C1 segment of cervical spinal cord (tissue), 14 donors: ENCODE measurements at places on chromosomes 3 and 15.

DNA sequence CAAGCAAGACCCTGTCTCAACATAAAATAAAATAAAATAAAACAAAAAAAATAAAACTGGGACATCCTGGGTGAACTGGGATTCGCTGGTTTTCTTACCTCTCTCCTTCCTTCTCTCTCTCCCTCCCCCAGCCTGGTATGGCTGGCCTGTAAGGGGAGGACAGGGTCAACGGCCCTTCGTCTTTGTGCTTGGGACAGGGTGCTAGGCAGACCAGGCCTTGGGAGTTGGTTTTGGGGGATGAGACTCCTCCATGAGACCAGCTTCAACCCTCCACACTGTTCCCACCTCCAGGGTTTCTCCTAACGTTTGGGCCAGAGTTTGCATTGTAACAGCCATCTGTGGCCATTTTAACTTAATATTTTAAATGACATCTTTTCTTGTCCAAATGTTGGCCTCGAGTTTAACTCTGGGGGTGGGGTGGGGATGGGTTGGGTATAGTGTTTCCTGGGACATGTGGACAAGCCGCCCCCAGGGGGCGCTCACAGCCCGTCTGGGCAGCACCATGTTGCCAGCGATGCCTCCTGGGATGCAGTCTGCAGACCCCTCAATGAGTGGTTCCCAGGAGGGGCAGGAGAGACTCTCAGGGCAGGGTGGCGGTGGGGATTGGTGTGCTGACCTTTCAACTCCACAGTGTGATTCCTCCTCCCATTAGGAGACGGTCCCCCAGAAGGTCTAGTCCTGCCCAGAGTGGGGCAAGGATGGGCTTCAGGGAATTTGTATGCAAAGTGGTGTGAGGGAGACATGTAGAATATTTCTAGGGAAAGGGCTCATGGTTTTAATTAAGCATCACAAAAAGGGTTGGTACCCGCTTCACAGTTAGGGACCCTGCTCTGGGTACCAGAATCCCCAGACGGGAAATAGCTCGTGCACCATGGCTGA is 37.7 kb upstream of the LCTL start:
- no peak for DNase-seq

- DNase-seq = peak; percentile 97
Observed at GRCh38 chr3:51384726-51385473, at the start of gene MANF. TSS of gene MANF (plus strand) at chr3:51385291. CDS start at chr3:51385343, 52 bp downstream.

DNA sequence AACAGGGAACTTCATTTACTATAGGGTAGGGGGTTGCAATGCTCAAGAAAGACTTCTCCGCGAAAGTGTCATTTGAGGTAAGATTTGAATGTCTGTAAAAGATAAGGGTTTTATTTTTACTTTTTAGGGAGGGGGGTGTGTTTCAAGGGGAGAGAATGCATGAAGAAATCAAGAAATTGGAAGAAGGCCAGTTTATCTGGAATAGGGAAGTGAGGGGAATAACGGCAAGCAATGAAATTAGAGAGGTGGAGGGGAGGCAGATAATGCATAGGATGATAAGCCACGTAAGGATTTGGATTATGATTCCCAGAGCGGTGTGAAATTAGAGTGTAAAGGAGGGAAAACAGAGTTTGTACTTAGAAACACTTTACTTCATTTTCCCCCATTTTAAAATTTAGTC is 63.0 kb upstream of the MB21D2 start:
- DNase-seq = no peak

DNA sequence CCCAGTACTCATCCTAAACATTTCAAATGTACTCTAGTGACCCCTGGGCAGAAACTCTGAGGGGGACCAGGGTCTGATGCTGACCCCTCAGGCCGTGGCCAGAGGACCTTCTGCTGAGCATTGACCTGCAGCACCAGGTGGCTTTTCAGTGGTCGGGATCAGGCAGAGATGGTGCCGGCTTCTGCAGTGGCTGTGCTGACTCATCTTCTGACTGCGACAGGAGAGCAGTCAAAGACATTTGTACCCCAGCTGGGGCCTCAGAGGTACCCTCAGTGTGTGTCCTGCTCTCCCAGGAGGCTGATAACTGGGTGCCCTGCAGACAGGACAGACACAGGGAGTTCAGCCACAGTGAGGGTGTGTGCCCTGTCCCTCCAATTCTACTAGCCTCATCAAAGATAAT is 36.6 kb upstream of the IQCF6 start:
- no peak for DNase-seq

- DNase-seq = no peak
Observed at GRCh38 chr3:156659260-156659659, 15.1 kb upstream of the TIPARP start.

DNA sequence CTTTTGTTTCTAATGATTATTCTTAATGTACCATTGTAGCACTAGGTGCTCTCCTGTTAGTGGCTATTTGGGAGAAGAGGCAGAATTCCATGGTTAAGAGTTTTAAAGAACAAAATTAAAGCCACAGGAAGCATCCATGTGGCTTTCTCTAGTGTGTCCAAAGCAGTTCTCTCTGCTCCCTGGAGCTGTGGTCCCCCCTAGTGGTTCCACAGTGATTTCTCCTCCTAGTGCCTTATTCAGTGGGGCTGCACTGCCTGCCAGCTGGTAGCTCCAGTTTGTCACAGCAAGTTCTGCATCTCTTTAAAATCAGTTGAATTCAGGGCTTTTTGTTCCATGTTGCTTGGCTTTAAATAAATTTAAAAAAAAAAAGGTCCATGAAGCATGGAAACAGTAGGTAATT is 39.6 kb upstream of the FAM98B start:
- no peak for DNase-seq

DNA sequence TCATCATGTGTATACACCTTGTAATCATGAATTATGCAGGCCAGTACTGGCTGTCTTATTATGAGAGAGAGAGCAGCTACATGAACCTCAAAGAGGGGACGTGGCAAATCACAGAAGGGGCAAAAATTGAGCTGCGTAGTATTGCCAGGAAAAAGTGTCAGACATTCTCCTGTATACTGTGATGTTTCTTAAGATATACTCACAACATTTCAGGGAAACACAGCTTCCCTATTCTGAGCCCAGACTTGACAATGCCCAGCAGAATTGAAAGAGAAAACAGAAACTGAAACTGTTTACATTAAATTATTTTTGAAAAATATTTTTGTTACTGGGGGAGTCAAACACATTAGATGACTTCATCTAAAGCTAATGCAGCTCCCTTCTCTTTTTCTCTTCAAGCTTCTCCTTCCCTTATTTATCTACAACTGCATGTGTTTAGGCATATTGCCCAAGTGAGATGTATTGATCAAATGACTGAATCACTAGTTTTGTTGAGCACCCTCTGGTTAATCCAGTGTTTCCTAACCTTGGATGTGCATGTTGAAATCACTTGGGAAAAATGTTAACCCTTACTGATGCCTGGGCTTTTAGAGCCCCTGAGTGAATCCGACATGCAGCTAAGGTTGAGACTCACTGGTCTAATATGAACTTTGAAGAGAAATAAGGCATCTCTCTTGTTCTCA is 39.5 kb downstream of the CADPS start:
- no peak for DNase-seq

DNA sequence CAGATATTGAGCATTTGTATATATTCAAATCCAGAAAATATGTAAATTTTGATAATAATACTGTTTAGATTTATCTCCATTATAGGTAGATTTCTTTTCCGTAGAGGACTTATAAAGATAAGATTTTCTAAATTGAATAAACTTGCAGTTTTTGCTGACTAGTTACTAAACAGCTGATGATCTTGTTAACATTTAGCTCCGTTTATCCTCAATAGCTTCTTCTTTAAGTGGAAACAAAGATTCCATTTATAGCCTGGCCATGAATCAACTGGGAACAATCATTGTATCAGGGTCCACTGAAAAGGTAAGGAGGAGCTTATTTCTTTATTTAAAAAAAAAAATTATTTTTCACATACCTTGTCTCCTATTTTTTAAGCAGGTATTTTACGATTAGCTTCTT is 16.7 kb downstream of the WDR48 start:
- DNase-seq = no peak

- DNase-seq = no peak
Observed at GRCh38 chr15:79659691-79660090, 227.6 kb downstream of the MINAR1 start.

DNA sequence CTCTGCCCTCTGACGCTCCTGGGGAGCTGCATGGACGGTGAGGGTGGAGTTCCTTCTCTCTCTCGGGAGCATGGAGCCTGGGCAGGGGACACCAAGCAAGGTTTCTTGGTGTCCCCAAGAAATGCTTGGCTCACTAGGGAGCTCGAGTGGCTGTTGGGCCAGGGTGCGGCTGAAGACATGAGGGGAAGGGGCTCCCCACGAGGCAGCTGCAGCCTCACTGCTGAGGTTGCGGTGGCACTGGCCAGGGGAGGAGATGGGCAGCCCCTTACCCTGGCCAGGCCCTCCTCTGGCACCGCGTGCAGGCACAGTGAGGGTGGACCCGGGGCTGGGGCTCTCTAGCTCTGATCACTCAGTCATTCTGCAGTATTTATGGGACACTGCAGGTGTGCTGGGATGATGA is 43.5 kb upstream of the SLC41A3 start:
- DNase-seq = no peak

DNA sequence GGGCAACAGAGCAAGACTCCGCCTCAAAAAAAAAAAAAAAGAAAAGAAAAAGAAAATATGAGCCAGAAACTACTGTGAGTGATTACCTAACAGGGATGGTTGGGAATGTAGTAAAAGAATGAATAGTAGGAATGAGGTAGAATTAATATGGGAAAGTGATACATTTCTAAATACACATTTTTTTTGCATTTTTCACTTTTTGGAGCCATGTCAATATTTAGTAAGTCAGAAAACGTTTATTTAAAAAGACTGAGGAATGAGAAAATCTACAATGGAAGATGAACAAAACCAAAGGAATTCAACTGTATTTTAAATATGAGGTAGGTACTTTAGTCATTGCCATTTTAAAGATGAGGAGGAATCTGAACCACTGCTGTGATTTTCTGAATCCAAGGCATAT is 817.2 kb upstream of the CADM2 start:
- no peak for DNase-seq
